CD4-positive, alpha-beta T cell treated with Interleukin-17A for 1 hour (primary cell): ENCODE measurements at places on chromosomes 7 and 10.
A peak's percentile ranks its signal among the peaks of the same experiment; 100 is the strongest.

GRCh38 chr7:55120501-55121198, 101.8 kb downstream of the EGFR start:
- no peak for DNase-seq

- DNase-seq: no peak
Measured at GRCh38 chr7:151247611-151248345, 716 bp downstream of the SMARCD3 start.

DNA sequence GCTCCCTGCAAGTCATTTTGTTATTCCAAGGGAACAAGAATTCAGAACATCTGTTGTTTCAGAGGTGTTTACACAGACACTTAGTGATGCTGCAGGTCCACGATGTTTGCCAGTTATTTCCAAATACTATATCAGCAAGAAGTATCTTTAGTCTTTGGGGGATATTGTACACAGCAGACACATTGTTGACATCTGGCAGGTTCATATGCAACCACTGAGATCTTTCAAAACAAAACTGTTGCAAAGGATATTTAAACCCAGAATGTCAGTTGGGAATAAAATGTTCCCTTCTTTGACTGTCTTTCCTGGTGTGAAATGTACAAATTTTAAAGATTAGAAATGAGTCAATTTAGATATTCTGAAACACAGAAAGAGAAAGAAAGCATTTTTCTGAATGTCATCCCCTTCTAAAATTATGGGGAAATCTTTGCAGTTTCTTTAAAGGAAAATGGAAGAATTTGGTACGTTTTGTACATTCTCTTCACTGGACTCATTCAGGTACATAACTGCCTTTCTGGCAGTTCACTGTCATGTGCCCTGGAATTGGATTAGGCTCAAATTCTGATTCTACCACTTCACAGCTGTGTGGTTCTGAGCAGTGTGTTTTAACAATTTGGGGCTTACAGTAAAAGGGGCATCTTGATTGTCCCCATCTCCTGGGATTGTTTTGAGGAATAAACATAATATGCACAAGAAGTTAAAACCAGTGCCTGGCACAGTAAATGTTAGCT, 40.3 kb upstream of the CELF2 start:
- no peak for DNase-seq

- DNase-seq: no peak
Measured at GRCh38 chr7:47119261-47119865, 462.5 kb downstream of the TNS3 start.

DNA sequence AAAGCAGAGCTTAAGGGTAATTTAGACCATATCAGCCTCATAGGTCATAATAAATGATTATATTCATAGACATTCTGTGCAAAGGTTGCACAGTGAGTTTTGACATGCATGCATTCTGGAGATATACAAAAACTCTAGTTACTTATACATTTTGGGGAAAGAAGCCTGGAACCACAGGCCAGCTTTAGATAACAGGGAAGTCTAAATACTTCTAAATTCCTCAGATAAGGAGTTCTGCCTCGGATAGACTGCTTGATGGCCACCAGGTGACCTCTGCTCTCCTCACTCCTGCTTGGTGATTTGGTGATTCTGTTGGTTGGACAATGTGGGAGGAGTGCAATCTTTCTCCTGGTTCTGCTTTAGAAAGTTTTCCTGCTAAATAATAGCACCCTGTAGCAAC, 77.9 kb downstream of the SGMS1 start:
- no peak for DNase-seq

DNA sequence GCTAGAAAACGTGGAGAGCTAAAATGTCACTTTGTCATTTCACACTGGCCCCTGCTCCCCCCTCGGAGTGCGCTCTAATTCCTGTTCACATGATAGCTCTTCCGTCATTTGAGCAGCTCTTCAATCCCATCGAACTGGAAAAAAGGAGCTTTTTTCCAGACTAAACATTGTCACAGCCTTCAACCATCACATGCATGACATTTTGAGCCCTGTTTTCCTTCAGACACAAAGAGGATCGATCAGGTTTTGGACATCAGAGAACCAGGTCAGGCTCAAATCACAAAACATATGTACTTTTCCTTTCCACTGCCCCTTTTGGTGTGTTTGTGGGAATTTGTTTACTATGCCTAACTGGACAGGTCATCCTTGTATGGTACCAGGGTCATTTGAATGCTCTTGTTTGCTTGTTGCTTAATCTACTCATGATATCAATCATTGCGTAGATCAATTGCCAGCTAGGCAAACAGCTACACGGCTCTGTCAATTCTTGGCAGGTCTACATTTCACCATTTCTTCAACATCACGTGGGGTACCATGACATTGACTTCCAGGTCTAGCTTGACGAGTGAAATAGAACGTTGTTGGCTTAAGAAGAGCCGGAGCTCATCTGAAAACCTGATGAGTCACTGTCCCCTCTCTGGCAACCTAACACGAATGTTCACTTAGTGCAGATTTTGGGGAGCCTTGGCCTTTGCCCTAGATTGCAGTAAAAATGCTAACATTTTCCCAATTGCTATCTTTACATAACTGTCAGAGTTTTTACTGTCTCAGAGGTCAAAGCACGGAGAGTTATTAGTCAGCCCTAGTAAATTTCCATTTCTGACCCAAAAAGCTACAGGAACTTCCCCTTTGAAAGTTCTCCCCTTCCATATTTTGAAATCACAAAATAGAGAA, 87.3 kb downstream of the LYZL2 start:
- DNase-seq: no peak

GRCh38 chr7:10225275-10225674, 748.4 kb upstream of the PHF14 start:
- no peak for DNase-seq

- DNase-seq: peak; percentile 17
Measured at GRCh38 chr10:6382081-6382480, 179.3 kb downstream of the PFKFB3 start.

DNA sequence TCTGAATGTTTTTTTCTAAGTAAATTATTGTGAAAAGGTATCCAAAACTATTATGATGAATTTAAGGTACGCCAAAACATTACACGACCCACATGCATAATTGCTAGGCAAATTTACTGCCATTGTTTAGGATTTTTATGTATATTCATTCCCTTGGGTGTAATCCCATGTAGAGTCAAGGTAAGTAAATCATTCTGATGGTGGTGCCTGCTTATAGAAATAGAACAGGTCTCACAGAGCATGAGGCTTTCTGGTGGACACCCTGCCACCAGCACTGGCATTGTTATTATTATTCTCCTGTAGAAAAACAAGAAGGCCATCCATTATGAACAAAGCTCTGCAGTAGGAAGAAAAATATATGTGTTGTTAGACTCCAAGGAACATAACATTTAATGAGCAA, 111.7 kb upstream of the ZNF804B start:
- DNase-seq: no peak

GRCh38 chr7:107318523-107319160, 149.8 kb downstream of the HBP1 start:
- no peak for DNase-seq

GRCh38 chr7:142714375-142714774, 34.9 kb upstream of the PRSS1 start:
- peak; percentile 58 for DNase-seq

DNA sequence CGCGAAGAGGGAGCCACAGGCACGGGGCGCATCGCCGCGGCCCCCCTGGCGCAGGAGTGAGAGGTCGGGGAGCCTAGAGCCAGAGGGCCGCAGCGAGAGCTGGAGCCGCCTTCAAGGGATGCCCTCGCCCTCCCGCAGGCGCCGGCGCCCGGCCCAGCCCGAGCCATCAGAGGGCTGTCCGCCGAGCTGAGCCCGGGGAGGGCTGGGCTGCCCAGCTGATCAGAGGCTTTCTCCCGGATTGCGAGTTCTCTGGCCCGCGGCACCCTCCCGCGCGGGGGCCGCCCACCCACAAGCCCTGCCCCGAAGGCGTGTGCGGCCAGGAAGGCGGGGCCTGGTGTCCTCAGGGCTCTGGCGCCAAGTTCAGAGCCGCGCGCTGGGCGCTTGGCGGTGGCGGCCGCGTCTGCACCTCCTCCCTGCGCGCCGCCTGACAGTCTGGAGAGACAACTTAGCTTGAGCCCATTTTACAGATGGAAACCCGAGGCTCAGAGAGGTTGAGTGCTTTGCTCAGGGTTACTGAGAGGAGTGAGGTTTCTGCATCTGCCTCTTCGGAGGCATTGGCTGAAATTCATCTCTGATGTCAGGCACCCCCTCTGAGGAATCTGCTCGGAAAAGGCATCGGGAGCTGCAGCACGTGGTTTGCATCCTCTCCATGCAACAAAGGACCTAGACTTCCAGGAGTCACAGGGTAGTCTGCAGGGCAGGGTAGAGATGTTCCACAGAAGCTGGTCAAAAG, 3.8 kb upstream of the ANTXRL start:
- DNase-seq: peak; percentile 81

DNA sequence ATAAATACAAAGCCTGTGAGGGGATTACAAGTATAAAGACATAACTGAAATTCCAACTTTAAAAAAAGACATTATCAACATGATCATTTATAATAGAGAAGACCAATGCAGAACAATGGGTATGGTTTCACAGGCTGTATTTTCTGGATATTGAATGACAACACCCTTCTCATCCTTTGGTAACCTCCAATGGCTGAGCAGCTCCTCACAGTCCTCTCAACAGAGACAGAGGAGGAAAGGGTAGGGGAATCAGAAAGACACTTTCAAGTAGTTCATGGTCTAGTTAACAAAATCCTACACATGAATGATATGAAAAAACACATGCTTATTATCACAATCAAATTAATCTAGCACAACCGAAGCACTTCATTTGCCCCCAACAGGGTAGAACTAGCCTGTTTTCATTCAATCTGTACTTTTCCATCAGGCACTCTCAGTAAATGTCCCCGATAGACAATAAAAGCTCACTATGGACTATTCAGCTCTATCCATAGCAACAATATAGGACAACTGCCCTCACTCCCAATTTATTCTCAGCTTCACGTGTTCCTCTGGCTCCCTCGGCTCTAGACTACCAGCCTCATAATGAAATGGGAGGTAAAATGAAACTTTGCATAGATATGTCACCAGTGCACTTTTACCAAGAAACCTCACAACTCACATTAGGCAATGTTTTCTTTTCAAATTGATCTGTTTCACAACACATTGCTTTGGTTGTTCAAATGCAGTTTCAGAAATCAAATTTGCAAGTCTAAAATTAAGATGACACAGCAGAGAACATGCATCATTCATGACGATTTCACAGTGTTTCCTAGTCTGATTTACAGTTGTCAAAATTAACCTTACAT, 211.4 kb downstream of the THSD7A start:
- DNase-seq: no peak

- DNase-seq: no peak
Measured at GRCh38 chr10:117860135-117860534, 186.6 kb downstream of the RAB11FIP2 start.

- no peak for DNase-seq
Measured at GRCh38 chr10:54530299-54530698, 270.7 kb downstream of the PCDH15 start.

- no peak for DNase-seq
Measured at GRCh38 chr10:52484206-52485065, 170.4 kb downstream of the DKK1 start.

DNA sequence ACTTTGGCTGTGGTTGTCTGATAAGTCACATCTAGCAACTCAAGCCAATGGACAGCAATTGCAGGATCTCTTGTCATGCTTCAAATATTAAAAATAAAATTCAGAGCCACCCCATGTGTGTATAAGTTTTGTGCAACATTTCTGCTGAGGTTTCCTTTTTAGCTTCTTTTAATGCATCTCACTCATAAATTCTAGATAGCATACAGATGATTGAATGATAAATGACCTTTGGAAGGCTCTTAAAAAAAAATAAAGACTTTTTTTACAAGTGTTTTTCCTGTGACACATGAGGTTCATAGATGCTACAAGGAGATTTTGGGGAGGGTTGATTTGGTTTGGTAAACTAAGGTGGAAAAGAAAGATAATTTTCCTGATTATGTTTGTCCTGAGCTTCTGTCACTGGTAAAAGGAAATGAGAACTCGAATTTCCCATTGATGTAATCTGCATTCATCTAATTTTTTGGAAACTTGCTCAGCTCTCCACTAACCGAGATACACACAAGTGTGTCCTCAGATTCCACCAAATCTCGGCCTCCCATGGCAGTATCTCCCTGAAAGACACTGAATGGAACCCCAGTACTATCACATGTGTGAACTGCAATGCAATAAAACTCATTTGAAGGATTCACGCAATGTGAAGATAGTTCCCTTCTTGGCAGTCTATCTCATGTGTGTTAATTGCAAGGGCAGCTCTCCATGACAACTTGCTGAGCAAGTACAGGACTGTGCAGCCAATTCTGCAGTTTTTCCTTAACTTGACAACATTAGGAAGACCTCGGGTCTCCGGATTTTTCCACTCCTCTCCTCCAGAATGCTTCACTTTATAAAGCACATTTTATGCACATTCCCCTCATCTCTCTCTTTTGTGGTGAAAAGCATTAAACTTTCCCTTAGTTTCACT, 185.4 kb upstream of the PFKP start:
- no peak for DNase-seq

DNA sequence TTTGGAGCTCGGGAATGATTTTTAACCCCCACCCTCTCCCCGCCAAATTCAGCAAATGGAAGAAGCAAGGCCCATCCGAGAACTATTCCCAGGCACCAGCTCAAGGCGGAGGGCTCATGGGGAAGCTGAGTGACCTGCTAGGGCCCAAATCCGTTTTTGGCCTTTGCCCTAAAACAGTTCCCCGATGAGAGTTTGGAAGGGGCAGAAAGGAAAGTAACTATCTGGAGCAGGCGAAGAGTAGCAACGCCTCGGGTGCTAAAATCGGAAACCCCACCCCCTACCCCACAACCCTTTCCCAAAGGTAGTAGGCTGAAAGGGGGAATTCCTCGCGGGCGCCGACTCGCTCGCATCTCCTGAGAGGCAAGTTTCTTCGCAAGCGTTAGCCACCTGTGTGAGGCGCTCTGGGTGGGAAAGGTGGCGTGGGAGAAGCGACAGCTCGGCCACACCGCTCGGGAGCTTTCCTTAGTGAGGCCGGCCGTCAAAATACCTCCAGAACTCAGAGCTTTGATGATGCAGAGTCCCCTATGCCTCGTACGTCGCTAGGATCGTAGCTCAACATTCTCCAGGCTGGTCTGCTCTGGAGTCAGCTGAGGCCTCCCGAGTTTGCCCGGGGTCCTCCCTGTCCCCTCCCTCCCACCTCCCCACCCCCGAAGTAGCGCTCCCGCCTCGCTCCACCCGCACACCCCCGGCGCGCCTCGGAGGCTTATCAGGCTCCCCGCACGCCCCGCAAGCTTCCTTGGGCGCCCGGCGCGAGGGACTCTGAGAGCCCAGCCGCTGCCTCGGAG, 642 bp upstream of the PRKG1 start:
- no peak for DNase-seq

- no peak for DNase-seq
Measured at GRCh38 chr7:69893906-69894305, 295.6 kb downstream of the AUTS2 start.

- no peak for DNase-seq
Measured at GRCh38 chr10:34580643-34581042, 234.5 kb downstream of the PARD3 start.

DNA sequence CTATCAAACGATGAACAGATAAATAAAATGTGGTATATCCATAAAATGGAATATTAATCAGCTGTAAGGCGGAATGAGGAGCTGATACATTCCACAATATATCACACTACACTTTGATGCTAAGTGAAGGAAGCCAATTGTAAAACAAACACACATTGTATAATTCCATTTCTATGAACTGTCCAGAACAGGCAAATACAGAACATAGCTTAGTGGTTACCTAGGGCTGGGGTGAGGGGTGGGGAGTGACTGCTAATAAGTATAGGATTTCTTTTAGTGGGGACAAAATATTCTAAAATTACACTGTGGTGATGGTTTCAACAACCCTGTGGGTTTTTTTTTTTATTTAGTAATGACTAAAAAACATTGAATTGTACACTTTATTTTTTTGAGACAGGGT, 82.1 kb upstream of the SLC26A5 start:
- no peak for DNase-seq
